ENCODE measurements at places on chromosomes 3 and 15. TPM values are rescaled to one million over a fixed set of nuclear protein-coding genes. Genes with fewer than 3 reads are reported as not detected.
A peak's percentile ranks its signal among the peaks of the same experiment; 100 is the strongest.

Gene LRRC31
- total RNA-seq, result not detected

- DNase-seq, result no peak
Measured at GRCh38 chr3:107082527-107082926, 294.7 kb upstream of the CCDC54 start.

GRCh38 chr3:158103081-158103886 is 2.9 kb downstream of the SHOX2 start:
- DNase-seq, result no peak

- peak; percentile 65 for DNase-seq
Measured at GRCh38 chr15:30953731-30954378, 37.6 kb downstream of the MTMR10 start.

Data from SK-MEL-5 (cell line).